ENCODE measurements at places on chromosomes 1 and 21.

GRCh38 chr1:110597966-110598365 is 8.2 kb downstream of the KCNA2 start:
- DNase-seq = no peak

GRCh38 chr1:168507828-168508227 is 36.0 kb downstream of the XCL2 start:
- no peak for DNase-seq

- no peak for DNase-seq
These were observed 33.1 kb downstream of the KCNJ15 start for GRCh38 chr21:38289705-38290485.

- DNase-seq = no peak
These were observed 459.1 kb downstream of the SETD4 start for GRCh38 chr21:35601211-35601610.

DNA sequence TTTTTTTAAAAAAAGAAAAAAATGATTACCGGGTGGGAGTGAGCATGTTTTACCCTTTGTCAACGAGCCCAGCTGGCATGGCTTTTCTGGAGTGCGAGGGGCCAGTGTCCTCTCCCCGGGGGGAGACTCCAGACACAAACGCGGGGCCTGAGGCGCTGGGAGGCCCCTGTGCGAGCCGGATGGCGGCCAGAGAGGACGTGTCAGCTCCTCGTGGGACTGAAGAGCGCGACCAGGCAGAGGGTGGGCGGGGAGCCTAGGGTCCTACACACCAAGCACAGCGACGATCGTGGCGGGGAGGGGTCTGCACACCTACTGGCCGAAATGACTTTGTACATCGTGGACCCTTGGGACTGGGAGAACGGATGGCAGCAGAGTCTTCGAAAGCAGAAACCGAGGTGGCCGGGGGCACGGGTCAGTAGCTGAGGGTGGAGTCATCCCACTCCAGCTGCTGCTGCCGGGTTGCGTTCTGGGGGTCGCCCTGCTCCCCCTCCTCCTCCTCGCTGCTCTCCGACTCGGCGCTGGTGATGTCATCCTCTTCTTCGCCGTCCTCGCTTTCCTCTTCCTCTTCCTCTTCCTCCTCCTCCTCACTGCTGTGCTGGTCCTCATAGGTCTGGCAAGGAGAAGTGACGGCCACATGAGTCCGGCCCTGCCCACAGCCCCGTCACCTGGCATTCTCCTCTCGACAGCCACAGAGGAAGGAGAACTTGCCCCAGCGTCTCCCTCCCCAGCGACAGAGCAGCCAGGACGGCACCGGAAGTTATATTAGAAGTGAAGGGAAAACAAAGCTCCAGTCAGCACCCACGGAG is 78.8 kb downstream of the PIK3CD start:
- DNase-seq = no peak

DNA sequence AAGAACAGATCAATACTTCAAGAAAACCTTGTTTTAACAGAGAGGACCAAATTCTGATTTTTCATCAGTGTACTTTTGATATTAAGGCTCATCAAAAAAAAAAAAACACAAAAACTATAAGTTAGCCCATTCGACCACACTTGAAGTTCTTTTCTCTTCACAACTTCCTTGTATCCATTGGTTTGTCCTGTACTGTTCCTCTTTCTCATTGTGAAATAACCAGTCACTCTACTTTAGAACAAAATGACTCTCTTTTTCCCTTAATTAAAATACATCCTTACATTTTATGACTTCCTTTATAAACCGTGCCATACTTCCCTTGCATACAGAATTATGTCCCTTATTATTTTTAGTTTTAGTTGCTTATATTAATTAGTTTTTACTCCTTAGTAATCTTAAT is 8.4 kb downstream of the QSOX1 start:
- no peak for DNase-seq

DNA sequence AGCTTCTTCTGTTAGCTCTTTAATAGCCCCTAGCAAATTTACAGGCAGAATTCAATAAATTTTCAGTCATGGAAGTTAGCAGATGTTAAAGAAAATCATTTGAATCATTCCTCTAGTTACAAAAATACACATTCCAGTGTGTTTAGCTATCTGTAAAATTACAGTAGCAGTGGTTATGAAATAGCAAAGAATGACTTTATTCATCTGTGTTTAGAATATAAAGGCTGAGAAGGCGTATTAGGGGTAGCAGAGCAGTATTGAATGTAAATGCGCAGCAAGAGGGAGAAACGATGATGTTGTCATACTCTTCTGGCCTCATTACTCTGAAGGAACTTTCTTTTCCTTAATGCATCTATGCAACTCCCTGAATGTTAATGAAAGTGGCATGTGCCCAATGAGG is 106.2 kb upstream of the CYYR1 start:
- DNase-seq = no peak

GRCh38 chr1:74340656-74341055 is 105.5 kb downstream of the TNNI3K start:
- no peak for DNase-seq

- DNase-seq = no peak
These were observed 48.7 kb upstream of the COL6A2 start for GRCh38 chr21:46048926-46049889.

- no peak for DNase-seq
These were observed 13.7 kb downstream of the PTGFRN start for GRCh38 chr1:116923421-116923820.
